Gastroesophageal sphincter (tissue), 4 donors: ENCODE measurements at places on chromosomes 1 and 21.

DNA sequence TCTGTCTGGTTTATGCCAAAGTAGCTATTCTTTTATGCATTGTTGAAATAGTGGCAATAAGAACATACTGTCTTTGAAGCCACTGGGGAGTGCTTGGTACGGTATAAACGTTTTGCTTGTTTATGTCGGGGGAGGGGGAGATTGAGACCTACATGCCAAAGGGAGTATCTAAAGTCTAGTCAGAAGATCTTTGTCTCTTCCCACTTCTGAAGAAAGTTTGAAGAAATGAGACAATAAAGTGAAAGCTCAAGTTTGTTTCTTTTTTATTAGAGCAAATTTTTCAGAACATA lies 6.8 kb downstream of the AKIRIN1 start:
- ATAC-seq: peak; percentile 25

- ATAC-seq: no peak
Measured at GRCh38 chr21:39350094-39351005, 1.5 kb upstream of the HMGN1 start.

DNA sequence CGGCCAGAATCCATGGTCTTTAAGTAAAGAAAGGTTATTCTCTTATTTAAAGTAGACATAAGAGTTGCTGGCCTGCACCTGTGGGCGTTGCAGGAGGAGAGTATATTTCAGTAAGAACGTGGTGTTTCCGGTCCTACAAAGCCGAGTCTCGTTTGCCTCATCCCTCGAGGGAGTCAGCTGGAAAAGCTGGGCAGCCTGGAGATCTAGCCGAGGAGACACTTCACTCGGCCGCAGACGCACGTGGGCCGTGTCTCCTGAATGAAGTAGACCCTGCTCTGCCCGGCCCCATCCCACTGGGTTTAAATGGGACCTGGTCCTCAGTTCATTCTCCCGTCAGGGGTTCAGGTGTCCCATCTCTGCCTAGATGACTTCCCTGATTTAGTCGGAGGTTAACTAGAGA lies 14.9 kb downstream of the SLC45A1 start:
- no peak for ATAC-seq

DNA sequence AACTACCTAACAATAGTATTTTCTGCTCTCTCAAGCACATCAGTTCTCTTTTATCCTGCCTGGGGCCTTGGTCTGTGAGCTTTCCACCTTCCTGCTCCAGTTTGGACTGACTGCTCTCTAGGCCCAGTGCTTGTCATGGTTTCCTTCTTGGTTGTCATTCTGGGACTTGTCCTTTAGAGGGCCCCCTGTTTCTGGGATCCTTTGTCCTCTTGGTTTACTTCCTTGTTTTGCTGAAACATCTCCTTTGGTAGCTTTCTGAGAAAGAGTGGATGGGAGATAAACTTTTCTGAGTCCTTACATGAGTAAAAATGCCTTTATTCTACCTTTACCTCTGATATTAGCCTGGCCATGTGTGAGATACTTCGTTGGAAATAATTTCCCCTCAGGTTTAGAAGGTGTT lies 4.7 kb downstream of the SLC1A7 start:
- no peak for ATAC-seq

GRCh38 chr1:214485151-214485550 lies 66.3 kb downstream of the PTPN14 start:
- no peak for ATAC-seq

DNA sequence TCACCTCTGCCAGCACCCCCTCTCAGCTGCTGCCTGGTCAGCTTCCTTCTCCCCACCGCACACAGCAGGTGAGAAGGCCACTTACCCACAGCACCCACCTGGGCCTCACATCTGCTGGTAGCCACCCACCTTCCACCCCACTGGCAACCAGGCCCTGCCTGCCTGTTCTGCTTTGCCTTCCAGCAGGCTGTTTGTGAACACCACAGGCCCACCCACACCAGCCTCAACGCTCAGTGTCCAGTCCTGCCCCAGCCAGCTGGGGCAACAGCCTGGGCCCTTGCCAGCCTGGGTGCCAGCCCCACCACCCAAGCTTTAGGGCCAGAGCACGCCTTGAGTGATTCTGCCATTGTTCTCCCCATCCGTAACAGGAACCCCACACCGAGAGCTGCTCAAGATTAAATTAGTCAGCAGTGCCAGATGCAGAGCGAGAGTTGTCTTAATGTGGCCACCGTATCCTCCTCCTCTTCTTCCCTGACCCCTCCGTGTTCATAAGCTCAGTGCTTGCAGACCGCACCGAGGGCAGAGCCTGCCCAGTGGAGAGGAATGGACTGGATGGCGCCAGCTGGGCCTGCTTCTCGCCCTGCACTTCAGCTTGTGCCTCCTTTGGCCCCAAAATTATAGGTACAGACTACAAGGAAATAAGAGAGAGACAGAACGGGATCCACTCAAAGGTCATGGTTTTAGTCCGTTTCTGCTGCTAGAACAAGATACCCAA lies 120.3 kb upstream of the COL6A1 start:
- ATAC-seq: no peak

DNA sequence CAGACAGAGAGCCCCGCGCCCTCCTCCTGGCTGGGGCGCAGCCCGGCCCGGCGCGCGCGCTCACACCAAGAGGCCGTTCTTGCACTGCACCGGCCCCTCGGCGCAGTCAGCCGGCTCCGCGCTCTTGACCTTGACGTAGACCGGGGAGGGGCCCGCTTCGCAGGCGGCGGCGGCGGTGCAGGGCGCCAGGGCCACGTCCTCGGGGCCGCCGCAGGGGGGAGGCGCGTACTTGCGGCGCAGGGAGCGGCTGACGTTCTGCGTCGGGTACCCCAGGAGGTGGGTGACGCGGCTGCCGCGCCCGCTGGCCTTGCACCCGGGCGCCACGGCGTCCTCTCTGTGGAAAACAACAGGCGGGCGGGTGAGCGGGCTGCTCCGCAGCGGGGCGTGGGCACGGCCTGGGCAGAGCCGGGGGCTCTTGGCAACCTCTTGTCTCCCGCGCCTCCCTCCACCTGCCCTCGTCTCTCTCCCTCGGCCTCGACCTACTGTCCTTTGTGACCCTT lies 7.7 kb downstream of the VSIG8 start:
- peak; percentile 94 for ATAC-seq

GRCh38 chr21:34688145-34688544 lies 19.4 kb downstream of the CLIC6 start:
- ATAC-seq: no peak

GRCh38 chr1:160519642-160520435 lies 3.2 kb downstream of the SLAMF6 start:
- no peak for ATAC-seq

DNA sequence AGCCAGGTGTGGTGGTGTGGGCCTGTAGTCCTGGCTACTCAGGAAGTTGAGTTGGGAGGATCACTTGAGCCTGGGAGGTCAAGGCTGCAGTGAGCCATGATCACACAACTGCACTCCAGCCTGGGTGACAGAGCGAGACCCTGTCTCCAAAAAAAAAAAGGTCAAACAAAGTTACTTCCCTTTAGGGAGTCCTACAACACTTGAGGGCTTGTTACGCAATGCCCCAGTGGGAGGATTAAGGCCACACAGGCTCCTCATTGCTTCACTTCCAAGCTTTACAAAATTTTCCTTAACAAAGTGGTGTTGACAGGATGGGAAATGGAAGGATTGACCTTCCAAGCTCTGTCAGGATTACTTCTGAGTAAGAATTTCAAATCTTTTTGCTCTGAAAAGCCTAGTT lies 6.2 kb upstream of the EXTL1 start:
- ATAC-seq: peak; percentile 55

DNA sequence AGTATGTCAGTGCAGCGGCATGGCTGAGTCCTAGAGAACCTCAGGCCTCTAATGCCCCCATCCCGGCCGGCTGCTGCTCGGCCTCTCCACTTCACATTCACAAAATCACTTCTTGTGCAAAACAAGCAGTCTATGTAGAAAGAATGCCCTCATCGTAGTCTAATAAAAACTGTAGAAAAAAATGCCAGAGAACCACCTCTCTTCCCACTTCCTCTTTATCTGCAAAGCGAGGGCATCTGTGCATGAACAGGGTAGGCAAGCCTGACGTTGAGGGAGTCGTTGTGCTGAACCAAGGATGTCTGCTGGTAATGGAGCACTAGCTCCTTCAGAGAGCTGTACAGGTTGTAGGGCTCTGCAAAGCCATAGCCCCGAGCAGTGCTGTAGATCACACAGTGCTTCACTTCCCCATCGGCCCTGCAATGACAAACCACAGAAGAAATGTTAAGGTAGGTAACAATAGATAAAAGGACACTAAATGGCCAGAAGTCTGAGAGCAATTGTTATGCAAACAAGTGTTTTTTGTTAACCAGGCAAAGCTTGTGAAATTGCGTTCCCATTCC lies 88.9 kb downstream of the PIK3R3 start:
- no peak for ATAC-seq

DNA sequence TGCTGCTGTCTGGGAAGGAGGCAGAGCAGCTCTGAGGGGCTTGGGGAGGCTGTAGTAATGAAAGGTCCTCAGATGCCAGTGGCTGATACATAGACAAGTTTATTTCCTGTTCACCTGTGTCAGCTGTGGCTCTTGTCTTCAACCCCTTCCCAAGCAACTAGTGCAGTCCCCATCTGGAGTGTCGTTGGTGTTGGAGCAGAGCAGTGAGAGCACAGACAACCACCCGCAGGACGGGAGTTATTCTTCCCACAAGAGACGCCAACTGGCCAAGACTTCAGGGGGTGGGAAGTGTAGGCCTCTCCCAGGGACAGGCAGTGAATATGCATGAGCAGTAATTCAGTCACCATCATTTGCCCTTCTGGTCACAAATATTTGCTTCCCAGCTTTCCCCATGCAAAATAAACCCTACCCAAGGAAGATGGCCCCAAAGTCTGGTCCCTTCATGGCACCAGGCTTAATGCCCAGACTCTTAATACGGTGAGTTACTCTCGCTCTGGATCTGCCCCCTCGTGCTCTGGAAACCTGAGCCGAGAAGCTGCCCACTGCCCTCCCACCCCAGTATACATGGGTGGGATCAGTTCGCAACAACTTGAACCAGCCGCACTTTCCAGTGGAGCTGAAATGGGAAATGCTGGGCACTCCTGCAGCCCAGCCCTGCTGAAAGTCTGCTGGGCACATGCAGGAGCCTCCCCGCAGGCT lies 153.5 kb upstream of the COL6A1 start:
- ATAC-seq: no peak

DNA sequence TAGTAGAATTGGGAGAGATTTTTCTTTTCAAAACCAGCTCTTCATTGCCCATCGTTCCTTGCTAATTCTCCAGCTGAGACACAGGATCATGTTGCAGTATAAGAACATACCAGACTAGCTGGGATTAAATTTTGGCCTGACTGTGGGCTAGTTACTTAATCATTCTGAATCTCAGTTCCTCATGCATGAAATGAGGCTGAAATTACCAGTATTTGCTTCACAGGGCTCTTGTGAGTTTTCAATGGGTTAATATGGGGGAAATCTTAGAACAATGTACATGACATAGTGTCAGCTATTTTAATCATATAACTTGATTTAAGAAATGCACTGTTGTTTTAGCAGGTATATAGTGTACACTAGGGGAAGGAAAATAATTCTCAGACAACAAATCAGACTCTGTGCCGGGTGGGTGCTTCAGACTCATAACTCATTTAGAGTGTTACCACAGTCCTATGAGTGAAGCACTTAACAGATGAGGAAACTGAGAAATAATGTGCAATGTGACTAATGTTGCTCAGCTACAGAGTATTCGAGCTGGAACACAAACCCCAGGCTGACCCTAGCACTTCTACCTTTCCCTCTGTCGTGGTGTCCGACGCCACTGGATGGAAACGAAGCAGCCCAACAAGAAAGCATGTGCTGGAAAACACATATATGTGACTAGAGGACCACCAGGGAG lies 137.6 kb upstream of the SGIP1 start:
- ATAC-seq: peak; percentile 50

DNA sequence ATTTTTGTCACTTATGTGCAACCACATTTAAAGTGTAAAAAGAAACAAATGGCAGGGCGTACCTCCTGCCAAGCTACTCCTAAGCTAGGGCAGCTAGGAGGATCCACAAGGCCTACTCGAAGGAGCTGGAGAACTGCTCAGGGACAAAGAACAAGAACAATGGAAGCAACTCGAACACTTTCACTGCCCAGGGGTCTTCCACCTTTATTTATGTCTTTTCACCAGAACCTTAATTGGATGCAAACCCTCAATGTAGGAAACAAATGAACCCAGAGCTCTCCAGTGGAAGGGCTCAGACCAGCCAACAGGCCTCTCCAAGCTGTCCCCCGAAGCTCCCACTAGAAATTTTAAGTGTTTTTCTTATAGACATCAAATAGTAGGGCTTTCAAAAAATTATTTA lies 39.9 kb downstream of the C1orf198 start:
- ATAC-seq: no peak

GRCh38 chr1:67537667-67538018 lies 107.4 kb upstream of the SERBP1 start:
- ATAC-seq: no peak

DNA sequence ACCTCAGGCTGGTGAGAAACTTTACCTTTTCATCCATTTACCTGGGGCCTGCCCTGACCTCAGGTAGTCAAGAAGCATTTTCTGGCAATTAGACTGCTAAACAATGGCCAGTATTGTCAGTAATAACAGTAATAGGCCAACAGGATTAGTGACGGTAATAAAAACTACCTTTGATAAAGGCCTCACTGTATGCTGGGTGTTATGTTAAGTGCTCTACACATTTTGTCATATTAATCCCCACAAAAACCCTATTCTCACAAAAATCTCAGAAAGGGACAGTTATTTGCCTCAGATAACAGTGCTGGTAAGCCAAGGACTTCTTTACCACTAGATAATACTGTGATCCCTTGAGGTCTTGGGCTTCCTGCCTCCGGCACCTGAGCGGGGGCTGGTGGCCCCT lies 191.4 kb downstream of the FOXD2 start:
- ATAC-seq: no peak

DNA sequence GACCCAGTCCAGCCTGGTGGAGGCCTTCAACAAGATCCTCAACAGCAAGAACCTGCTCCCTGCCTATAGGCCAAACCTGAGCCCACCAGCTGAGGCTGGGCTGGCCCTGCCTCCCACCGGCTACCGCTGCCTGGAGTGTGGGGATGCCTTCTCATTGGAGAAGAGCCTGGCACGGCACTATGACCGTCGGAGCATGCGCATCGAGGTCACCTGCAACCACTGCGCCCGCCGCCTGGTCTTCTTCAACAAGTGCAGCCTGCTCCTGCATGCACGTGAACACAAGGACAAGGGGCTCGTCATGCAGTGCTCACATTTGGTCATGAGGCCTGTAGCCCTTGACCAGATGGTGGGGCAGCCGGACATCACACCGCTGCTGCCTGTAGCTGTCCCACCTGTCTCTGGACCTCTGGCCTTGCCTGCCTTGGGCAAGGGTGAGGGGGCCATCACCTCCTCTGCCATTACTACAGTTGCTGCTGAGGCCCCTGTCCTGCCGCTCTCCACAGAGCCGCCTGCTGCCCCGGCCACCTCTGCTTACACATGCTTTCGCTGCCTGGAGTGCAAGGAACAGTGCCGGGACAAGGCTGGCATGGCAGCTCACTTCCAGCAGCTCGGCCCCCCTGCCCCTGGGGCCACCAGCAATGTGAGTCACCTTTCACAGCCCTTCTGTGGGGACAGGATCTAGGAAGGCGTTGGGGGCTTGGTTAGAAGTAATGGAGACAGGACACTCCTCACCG lies 5.8 kb downstream of the ZNF687 start:
- no peak for ATAC-seq

- ATAC-seq: no peak
Measured at GRCh38 chr21:28104346-28104745, 888.3 kb downstream of the LTN1 start.
